Epithelial cell of esophagus (primary cell): ENCODE measurements at places on chromosomes 2 and 18.

DNA sequence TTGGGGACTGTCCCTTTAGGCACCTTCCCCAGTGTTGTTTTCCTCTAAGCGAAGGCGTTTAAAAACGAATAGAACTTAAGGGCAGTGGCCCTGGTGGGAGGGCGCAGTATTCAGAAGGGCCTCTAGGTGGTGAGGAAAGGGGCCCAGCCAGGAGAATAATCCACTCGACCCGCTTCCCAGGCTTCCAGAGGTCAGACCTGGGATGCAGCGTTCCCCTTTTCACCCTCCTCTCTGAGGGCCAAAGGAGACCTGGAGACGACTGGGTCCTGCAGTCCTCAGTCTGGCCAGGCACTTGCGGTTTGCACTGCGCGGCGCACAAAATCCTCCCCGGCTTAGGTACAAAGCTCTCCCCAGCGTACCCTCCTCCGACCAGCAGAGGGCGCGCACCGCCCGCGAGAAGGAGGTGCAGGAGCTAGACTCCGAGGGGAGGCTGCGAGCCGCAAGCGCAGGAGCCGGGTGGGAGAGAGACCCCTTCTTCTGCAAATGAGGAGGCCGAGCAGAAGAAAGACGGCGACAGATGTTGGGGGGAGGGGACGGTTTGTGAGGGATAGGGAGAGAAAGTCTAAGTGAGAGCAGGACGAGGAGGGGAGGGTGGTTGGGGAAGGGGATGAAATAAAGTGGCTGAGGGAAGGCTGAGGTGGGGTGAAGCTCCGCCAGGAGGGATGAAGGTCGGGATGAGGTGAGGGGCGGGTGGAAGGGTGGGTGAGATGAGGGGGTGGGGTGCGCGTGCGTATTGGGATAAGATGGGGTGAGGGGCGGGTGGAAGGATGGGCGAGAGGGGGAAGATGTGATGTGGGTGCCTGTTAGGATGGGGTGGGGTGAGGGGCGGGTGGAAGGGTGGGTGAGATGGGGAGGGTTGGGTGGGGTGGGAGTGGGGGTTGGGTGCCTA is 4.9 kb downstream of the FEV start:
- DNase-seq: peak; percentile 82

DNA sequence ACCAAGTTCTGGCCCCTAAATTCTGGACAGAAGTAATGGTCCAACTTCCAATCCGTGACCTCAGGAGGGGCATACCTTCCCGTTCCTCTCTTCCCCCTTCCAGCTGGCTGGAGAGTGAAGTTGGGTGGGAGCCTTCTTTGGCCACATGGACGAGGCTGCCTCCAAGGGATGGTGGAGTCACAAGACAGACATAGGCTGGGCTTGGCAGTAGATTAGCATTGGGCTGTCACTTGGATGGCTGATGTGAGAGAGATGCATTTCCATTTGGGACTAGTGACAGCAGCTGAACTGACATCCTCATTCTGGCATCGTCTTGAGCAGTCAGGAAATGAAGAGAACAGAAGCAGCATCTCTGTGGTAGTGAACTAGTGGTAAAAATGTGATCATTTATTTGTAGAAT is 12.6 kb downstream of the NT5DC4 start:
- no peak for DNase-seq

GRCh38 chr18:47404845-47405244 is 153.4 kb upstream of the SKOR2 start:
- no peak for DNase-seq

DNA sequence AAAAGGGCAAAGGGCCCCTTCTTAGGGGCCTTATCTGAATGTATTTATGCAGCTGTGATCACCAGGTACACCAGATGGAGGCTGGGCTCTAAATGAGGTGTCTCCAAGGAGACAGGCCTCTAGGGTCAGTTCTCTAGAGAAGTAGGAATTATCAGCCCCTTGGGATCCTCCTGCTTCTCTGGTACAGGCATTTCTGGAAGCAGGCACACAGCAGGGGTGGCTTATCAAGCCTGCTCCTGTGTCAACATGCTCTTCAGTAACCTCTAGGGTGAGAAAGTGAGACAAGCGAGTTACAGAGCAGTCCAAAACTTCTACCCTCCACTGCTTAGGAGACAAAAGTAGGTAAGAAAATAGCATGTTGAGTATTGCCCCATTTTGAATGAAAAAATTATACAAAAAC is 13.8 kb downstream of the TPGS2 start:
- DNase-seq: no peak

DNA sequence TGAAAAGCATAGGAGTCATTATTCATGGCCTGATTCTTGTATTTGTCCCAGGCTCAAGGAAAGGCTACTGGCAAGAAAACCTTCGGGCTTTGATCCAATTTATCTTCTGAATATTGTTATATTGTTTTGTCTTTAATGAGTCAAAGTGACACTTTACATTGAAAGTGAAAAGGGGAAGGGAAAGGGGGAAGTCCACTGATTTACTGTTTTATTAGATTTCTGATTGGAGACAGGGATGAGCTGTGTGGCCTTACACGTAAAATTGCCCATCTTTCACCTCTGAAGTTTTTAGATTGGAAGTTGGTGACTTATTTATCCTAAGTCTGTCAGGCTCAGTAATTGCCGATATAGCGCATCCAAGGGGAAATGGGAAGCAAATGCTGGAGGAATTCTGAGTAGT is 843.8 kb upstream of the LRRTM1 start:
- no peak for DNase-seq

- DNase-seq: no peak
These were observed 150.4 kb downstream of the PIK3C3 start for GRCh38 chr18:42105394-42105793.

DNA sequence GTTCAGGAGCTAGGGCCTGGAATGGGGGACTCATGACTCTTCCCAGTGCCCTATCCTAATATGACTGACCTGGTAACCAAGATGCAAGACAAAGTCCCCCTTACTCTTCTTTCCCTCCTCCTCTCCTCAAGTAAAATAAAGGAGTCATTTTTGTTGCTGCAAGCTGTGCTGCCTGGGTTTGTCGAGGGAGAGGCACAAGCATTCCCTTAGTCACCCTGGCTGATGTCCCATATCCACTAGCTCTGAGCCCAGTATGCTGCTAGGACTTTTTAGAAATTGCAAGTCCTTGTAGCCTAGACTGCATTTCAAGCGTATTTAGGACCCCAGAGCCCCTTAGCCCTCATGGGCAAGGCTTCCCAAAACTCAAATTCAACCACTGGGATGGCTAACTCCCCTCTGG is 338.5 kb upstream of the SETBP1 start:
- peak; percentile 79 for DNase-seq

DNA sequence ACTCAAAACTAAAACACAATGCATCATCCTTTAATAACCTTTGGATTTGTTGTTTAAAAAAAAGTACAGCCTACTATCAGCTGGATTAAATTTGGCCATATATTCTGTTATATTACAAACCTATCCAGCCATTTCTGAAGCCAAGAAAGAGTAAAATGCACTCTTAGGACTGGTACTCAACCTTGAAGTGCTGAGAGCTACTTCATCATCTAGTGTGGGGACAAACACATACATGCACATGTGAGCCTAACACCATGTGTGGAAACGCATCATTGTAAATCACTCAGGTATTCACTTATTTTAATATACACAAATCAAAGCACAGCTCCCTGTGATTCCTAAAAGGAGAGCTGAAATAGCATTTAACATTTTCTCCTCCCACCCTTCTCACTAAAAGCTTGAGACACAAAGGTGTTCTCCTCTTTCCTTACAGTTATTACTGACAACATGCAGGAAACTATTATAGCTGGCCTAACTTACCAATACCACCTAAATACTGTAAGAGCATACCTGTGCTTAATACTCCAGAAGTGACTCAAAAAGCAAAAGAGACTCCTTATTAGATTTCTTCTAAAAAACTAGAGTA is 7.5 kb downstream of the BAZ2B start:
- no peak for DNase-seq

- DNase-seq: peak; percentile 23
These were observed 33.7 kb upstream of the LYPD6B start for GRCh38 chr2:149004836-149005235.

GRCh38 chr2:172249986-172250385 is 147.3 kb upstream of the DLX2 start:
- DNase-seq: peak; percentile 93

- peak; percentile 85 for DNase-seq
These were observed 889.1 kb upstream of the GCFC2 start for GRCh38 chr2:76599732-76600368.

GRCh38 chr2:156004459-156004858 is 328.1 kb downstream of the NR4A2 start:
- no peak for DNase-seq

DNA sequence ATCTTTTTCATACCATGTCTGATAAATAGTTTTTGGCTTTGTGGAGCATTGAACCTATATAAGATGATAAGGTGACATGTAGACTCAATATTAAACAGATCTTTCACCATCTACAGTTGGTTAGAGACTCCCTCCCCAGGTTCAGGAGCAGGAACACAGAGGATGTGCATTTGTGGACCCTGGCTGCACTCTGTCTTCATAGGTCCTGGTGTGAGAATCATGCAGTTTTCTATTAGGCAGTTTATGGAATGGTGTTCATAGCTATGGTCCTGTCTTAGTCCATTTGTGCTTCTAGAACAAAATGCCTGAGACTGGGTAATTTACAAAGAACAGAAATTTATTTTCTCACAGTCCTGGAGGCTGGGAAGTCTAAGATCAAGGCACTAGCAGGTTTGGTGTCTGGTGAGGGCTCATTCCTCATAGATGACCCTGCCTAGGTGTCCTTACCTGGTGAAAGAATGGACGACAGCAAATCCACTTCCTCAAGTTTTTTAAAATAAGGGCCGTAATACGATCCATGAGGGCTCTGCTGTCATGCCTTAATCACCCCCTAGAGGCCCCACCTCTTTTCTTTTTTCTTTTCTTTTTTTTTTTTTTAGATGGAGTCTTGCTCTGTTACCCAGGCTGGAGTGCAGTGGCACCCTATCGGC is 35.3 kb upstream of the FAM98A start:
- DNase-seq: no peak

DNA sequence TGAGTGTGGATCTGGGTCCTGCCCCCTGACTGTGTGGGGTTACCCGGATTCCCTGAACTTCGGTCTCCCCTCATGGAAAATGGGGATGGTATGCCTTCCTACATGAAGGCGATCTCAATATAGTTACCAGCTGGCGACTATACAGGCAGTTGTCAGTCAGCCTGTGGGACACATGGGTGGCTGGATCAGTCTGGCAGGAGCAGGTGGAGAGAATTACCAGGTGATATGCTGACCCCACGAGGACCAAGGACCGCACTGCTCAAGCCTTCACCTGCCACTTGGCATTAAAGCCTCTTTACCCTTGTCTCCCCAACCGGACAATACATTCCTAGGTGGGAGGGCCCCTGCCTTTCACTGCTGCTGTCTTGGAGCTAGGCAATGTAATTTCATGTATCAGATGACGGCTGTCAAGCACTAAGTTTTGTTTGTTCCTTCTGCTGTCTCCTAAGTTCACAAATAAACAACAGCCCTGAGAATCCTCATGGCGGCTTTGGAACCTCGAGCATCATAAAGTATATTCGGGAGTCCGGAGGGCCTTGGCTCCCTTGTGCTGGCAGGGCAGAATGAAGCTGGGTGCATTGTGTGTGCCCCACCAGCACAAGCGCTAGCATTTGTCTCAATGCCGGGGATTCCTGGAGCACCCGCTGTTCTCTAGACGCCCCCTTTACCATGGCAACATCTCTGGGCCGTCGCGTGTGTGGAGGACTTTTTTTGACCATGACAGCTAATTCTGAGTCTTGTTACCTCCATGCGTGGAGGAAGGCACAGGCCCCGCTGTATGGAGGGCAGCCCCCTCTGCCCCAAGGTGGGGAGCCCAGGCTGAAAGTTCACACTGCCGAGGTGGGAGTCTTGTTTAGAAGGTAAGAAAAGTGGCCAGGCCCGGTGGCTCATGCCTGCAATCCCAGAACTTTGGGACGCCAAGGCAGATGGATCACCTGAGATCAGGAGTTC is 48.6 kb downstream of the PDCL3 start:
- DNase-seq: no peak

DNA sequence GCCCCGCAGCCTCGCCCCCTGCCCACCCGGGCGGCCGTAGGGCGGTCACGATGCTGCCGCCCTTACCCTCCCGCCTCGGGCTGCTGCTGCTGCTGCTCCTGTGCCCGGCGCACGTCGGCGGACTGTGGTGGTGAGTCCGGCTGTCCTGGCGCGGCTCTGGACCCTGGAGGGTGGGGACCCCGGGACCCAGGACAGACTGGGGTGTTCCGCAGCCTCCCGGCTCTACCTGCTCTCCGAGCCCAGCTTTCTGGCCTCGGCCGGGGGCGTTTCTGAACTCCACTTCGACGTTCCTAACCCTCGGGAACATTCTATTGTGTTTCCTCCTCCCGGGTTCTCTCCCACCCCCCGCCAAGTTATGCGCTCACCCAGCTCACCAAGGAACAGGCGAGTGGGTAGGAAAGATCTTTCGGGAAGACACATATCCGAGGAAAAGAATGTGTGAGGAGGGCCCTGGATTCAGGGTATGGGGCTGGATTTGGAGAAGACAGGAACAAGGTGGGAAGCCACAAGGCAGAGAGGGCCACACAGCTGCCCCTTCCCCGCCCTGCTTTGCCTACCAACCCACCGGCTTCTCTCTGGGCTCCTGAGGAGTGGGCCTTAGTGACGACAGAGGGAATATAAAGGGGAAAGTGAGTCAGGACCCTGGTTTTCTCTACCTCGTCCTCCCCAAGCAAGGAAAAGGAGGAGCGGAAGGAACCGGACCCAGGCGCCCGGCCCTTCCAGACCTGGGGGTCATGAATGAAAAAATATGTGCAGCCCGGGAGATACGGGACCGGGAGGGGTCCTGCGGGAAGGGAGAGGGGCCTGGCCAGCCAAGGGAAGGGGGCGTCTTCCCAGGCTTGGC is 605 bp downstream of the WNT6 start:
- DNase-seq: no peak

GRCh38 chr2:144965172-144965571 is 445.3 kb upstream of the ZEB2 start:
- no peak for DNase-seq

DNA sequence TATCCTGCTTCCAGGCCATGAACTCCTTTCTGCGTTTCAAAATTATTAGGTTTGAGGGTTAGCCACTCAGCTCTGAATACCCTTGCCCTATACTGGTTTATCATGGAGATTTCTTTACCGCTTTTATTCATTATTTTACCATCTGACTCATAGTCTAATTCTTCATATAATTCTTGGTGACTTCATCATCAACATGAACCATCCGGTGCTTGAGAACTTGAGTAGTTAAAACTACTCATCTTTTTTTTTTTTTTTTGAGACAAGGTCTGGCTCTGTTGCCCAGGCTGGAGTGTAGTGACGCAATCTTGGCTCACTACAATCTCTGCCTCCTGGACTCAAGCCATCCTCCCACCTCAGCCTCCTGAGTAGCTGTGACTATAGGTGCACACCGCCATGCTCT is 94.2 kb upstream of the LHCGR start:
- DNase-seq: peak; percentile 81

DNA sequence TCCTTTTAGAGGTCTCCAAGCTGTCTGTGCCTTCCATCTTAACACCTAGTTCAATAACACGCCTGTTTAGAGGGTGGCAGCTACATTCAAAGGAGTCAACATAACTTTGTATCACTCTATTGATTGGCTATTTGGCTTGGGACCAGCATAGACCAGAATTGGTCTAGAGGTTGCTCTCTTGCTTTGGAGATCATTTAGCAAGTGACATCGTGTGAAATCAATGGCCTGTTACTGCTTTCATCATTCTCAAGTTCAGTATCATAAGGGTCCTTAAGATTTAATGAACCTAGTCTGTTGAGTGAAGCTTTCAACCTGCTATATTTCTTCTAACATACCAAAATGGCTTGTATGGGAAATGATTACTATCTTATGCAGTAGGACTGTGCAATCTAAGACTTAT is 768.2 kb downstream of the NRXN1 start:
- no peak for DNase-seq

GRCh38 chr2:199458806-199459285 is 1.1 kb upstream of the SATB2 start:
- no peak for DNase-seq
